Cardiac septum (tissue), 1 donor: ENCODE measurements at places on chromosomes 16 and 17. TPM values are rescaled to one million over a fixed set of nuclear protein-coding genes. Genes with fewer than 3 reads are reported as not detected.

DNA sequence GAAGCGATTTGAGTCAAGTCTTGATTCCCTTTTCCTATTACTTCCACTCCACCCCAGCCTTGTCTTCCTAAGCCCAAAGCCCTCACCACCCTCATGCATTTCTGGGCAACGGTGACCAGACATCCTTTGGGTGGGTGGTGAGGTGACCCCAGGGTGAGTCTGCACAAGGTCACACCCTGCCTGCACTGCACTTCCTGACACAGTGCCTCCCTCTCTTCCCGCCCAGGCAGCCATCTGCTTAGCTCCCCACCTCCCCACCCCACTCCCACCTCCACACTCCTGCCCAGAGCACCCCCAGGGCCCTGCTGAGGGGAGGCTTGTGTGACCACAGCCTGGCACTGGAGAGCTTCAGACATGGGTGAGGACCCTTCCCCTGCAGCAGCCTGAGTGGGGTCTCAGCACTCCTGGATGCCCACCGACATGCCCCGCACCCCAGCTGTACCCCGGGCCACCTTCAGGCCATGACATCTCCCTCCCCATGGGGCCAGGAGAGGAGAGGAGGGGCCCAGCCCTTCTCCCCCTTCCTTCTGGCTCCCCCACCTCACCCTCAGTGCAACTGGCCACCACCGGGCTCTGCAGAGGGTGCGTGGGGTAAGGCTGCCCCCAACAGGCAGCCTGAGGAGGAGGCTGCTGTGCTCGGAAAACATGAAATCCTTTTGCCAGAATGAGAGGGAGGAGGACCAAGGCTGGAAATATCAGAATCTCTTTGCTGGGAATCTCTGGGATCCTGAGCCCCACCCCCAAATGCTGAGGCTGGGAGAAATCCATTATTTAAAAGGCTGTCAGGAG, 68.6 kb downstream of the CCT6B start:
- DNase-seq, result no peak

DNA sequence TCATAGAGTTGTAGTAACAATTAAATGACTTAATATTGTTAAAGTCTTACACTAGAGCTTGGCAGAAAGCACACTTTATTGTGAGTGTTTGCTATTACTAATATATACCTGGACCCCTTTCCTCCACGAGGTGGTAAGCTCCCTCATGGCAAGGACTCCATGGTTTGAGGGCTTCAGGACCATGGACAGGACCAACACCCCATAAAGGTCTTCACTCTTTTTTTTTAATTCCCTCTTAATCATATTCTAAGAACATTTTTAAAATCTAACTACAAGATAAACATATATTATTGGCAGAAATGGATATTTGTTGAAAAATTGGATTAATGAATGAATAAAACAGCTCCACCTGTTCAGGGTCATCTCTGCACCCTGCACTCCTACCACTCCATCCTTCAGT, 154.5 kb downstream of the CBLN1 start:
- DNase-seq, result no peak

GRCh38 chr17:50303051-50303450, 28.8 kb downstream of the TMEM92 start:
- no peak for DNase-seq

DNA sequence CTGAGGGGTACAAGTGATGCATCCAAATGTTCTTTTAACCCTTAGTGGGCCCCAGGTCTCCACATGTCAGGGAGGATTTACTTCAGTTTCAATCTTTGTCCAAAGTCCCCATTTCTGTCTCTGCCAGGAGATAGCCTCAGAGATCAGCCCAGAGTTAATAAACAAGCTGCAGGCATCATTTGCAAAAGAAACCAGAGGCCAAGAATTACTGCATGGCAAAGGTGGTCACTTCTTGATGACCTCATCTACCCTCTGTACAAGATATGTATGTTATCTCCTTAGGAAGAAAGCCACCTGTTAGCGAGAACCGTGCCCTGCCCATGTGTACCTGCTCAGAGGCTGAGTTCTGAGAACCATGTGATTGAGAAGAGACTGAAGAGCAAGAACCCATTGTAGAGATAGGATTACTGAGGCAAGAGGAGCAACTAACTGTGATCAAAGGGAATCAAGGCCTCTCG, 40.3 kb downstream of the SALL1 start:
- DNase-seq, result no peak

DNA sequence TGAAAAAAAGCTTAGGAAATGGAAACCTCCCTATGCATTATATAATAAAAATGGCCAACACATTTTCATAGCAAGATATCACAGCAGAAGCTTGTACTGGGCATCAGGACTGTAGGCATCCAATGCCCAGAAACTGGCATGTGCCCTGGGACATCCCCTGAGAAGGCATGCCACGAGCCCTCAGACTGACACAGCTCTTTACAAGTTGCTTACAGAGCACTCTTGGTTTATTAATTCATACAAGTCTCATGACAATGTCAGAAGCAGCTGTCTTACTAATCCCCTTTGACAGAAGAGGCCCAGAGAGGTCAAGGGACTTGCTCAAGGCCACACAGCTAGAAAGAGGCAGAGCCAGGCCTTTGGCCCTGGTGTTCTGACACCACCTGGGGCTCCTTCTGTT, 5.6 kb upstream of the CCL2 start:
- DNase-seq, result no peak

GRCh38 chr17:50180620-50181019, 14.8 kb downstream of the SGCA start:
- DNase-seq, result no peak

GRCh38 chr16:22270525-22270924, 26.7 kb upstream of the POLR3E start:
- DNase-seq, result no peak

DNA sequence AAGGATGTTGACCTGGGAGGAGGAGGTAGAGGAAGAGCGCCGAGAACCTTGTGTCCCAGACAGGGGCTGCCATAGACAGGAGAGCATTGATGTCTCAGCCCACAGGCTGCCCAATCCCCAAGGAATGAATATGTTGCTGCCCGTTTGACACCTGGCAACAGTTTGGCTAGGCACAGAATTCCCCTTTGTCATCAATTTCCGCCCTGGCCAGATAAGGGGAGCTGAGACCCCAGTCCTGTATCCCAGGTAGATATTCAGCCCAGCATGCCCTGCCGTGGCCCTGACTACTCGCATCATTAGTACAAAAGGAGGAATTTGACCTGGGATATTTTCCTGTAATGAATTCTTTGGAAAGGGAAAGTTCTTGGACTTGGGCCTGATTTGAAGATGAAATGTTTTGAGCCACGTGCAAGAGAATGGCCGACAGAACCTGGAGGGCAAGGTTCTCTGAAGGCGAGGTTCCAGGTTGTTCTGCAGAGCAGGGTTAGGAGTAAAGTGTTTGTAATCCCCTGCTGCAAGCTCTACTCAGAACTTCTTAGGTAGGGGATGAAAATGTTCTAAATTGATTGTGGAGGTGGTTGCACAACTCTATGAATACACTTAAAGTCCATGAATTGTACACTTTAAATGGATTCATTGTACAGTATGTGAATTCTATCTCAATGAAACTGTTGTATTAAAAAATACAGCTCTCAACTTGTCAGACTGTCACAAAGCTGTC, 108.8 kb downstream of the SOCS1 start:
- DNase-seq, result no peak

DNA sequence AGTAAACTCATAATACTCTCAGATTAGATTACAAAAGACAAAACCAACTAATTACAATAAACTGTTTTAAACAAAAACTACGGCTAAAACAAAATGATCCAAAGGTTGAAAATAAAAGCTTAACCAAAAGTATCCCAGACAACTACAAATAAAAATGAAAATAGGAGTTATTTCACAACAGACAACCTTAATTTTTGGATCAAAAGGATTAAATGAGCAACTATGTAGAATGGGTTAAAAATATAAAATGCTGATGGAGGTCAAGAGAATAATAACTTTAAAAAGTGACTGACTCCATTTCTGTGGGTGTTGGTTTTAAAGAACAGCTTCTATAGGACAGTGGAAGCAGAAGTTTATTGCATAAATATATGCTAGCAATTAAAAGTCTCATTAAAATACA, 28.6 kb downstream of the METTL16 start:
- no peak for DNase-seq

- DNase-seq, result no peak
Measured at GRCh38 chr17:3643889-3644349, 7.4 kb downstream of the CTNS start.

GRCh38 chr16:85348911-85349334, 236.7 kb upstream of the CIBAR2 start:
- no peak for DNase-seq

DNA sequence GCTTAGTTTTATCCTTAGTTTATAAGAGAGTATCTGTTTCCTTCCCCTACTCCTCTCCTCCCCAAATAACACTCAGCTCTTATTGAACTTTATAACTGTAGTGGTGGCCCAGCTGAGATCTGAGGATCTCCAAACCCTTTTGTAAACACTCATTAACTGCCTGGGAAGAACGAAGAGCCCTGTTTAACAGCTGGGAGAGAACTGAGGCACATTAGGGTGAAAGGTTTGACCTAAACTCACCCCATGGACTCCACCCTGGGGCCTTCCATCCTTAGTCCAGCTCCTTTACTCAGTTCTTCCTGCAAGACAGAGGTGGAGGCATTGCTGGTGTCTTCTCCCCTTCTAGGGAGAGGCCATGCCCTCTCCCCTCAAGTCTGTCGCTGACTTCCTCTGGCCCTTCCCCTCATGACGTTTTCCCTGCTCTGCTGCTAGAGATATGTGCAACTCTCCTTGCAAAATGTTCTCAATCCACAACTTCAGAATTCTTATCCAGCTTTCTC, 1.2 kb upstream of the RARA start:
- peak; percentile 71 for DNase-seq

- no peak for DNase-seq
Measured at GRCh38 chr17:63450551-63450950, 4.4 kb upstream of the CYB561 start.

- no peak for DNase-seq
Measured at GRCh38 chr17:76670020-76670717, 26.6 kb upstream of the ST6GALNAC1 start.

GRCh38 chr16:58044266-58045019, 18.9 kb downstream of the MMP15 start:
- no peak for DNase-seq

- DNase-seq, result no peak
Measured at GRCh38 chr17:19305761-19306159, 56.8 kb downstream of the B9D1 start.

- DNase-seq, result no peak
Measured at GRCh38 chr16:56610017-56610608, 1.7 kb downstream of the MT2A start.

GRCh38 chr17:36850790-36851189, 86.5 kb upstream of the LHX1 start:
- DNase-seq, result no peak

- DNase-seq, result no peak
Measured at GRCh38 chr16:79006206-79006605, 594.3 kb downstream of the MAF start.

GRCh38 chr16:55203570-55203969, 120.4 kb upstream of the IRX6 start:
- DNase-seq, result no peak

- DNase-seq, result peak; percentile 73
Measured at GRCh38 chr17:64778240-64779097, 116.4 kb upstream of the SMURF2 start.

GRCh38 chr17:79830303-79830702, 8.9 kb downstream of the CBX4 start:
- no peak for DNase-seq

GRCh38 chr17:47676510-47677165, 17.3 kb upstream of the TBKBP1 start:
- DNase-seq, result no peak

DNA sequence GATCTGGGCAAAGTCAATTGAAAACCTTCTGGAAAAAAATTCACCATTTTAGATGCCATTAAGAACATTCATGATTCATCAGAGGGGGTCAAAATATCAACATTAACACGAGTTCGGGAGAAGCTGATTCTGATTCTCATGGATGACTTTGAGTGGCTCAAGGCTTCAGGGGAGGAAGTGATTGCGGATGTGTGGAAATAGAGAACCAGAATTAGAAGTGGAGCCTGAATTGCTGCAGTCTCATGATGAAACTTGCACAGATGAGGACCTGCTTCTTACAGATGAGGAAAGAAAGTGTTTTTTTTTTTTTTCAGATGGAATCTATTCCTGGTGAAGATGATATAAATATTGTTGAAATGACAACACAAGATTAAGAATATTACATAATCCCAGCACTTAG, 12.9 kb downstream of the ITGAX start:
- no peak for DNase-seq

- DNase-seq, result no peak
Measured at GRCh38 chr17:40328386-40328766, 19.4 kb downstream of the RARA start.

- no peak for DNase-seq
Measured at GRCh38 chr16:15952265-15952711, 2.9 kb downstream of the ABCC1 start.

Gene TNFRSF17
- not detected for total RNA-seq

Gene RSKR
- 6.8 TPM for total RNA-seq

Gene LSM12
- total RNA-seq, result 39.2 TPM

Gene ALDOA
- total RNA-seq, result 3,068 TPM

Gene RNF112
- total RNA-seq, result 2.5 TPM

Gene CACNG5
- total RNA-seq, result not detected

Gene MCRIP2
- total RNA-seq, result 90.3 TPM

Gene AGRP
- total RNA-seq, result not detected
